Thoracic aorta (tissue), 2 donors: ENCODE measurements at places on chromosomes 12 and 14. TPM values are rescaled to one million over a fixed set of nuclear protein-coding genes. Genes with fewer than 3 reads are reported as not detected.

Gene LTBP2
- total RNA-seq, result 674 TPM

DNA sequence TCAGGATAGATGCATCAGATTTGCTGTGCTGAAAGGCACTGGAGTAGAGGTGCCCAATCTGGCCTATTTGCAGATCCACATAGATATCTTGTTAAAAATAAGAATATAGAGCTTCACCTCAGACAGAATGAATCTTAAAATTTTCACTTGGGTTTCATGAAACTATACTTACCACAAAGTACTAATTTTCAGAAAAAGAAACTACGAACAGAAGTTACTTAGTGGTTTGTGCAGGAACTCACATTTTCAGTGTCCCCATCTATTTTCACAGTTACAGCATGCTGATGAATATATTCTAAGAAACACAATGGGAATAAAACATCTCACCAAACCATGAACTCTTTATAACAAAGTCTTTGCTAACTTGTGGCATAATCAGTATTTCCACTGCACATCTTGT lies 449.4 kb downstream of the RERGL start:
- DNase-seq, result no peak

Gene CKAP4
- 85.1 TPM for total RNA-seq

DNA sequence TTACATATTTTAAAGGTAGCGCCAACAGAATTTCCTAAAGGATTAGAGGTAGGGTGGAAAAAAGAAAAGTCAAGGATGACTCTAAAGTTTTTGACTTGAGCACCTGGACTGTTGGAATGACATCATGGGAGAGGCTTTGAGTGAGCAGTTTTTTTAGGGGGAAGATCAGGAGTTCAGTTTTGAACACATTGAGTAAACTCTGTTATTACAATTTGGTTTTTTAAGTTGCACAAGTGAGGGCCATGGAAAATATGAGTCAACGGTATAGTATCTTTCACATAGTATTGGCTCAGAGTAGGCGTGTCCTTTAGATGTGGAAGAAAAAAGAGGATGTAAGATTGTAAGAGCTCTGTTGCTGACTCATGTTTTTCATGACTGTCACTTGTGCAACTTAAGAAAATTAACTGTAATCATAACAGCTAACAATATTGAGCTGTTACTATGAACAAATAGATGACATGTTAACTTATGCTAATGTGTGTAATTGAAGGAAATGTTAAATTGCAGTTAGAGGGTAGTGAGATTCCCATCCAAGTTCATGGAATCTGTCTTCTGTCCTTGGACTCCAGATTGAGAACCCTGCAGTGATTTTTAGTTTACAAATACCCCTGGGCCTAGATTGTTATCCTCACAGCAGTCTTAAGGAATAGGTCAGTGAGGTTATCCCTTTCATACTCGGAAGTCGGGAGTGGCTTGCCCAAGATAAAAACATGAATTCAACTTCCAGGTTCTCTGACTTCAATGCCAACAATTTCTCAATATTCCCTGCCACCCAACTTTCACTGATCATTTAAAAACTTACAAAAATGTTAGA lies 48.2 kb upstream of the ATP2B1 start:
- DNase-seq, result no peak

Gene HNF1A
- not detected for total RNA-seq

DNA sequence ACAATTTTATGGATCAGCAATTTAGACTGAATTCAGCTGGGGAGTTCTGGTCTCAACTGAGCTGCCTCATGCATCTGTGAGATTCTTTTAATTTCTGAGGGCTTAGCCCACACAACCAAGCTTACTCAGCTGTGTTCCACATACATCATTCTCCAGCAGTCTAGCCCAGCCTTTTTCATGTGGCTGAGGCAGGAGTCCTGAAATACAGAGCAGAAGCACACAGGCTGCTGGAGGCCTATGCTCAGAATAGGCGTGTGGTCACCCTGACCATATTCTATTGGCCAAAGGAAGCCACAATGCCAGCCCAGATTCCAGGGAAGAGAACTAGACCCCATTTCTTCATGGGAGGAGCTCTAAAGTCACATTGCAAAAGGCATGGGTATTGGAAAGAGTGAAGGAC lies 72.3 kb upstream of the DHRS4 start:
- DNase-seq, result no peak

DNA sequence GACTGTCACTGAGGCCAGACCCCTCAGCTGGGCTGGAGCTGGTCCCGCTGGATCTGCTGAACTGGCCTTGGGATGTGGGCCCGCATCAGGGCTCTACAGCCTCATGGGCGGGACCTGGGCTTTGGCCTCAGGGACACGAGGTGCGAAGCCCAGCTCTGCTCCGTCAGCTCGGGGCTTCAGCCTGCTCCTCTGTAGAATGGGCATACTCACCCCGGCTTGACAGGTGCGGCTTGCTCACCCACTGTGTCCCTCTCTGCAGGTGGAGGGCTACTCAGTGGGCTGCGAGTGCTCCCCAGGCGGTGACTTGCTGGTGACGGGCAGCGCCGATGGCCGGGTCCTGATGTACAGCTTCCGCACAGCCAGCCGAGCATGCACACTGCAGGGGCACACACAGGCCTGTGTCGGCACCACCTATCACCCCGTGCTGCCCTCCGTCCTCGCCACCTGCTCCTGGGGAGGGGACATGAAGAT lies 57.6 kb downstream of the BEGAIN start:
- no peak for DNase-seq

- DNase-seq, result no peak
Observed at GRCh38 chr12:39275846-39276245, 167.1 kb downstream of the KIF21A start.

DNA sequence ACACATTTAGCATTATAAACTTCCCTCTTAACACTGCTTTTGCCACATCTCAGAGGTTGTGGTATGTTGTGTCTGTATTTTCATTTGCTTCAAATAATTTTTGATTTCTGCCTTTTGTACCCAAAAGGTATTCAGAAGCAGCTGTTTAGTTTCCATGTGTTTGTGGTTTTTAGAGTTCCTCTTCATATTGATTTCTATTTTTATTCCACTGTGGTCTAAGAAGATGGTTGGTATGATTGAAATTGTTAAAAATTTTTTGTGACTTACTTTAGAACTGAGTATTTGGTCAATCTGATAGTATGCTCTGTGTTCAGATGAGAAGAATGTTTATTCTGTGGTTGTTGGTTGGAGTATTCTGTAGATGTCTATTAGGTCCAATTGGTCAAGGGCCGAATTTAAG lies 76.4 kb downstream of the IFNG-AS1 start:
- no peak for DNase-seq

DNA sequence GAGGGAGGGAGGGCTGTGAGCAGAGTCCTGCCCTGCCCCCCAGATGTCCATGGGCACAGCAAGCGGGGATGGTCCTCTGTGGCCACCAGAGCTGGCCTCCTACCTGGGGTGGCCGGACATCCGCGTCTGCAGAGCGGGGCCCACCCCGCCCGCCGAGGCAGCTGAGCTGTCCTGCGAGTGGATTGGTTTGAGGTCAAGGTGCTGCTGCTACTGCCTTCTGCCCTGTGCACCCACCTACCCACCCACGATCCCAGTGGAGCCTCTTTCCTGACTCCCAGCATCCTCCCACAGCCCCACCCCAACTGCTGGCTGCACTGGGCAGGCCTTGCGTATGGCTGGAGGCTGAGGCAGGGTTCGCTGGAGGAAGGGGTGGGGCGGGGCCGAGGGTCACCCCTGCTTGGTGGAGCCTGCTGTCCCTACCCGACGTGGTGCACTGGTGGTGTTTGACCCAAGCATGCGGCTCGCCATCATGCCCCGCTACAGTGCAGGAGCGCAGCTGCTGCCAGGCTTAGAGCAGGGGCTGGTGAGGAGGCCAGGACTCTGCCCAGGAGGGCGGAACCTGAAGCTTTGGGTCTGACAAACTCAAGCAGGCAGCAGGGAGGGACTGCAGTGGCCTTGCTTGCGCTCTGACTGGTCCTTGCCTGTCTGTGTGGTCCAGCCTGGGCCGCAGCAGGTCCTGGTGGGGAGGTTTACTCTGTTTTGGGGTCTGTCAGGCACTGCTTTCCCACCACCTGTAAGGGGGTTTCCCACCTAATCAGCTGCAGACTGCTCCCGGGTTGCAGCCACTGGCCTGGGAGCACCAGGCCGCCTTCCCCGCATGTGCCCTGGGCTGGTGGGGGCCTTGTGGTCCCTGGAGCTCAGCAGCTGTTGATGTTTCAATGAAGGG lies 23.7 kb downstream of the CEP170B start:
- no peak for DNase-seq

Gene BMP4
- 23.7 TPM for total RNA-seq

DNA sequence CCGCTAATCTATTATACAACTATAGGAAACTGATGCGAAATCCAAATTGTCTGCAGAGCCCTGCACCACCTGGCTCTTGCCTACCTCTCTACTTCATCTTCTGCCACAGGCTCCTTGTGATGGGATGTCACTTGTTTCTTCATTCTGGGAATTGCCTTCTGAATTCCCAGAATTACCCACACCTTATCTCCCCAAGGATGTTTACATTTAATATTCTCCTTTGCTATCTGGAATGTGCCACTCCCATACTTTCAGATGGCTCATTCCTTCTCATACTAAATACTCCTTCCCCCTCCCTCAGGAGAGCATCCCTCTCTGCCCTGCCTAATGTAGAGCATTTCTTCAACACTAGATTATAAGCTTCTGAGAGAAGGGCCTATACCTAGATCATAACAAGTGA lies 573.1 kb downstream of the GALC start:
- no peak for DNase-seq

- DNase-seq, result no peak
Observed at GRCh38 chr12:127306604-127307215, 960.3 kb upstream of the TMEM132C start.

- DNase-seq, result no peak
Observed at GRCh38 chr12:68976395-68976841, 43.4 kb upstream of the CPM start.

Gene BHLHE41
- total RNA-seq, result 7.5 TPM
